ENCODE measurements at places on chromosomes 12 and 14.

- no peak for DNase-seq
Observed at GRCh38 chr12:5921027-5921909, 23.8 kb downstream of the ANO2 start.

GRCh38 chr14:37697489-37698121 is 102.2 kb downstream of the TTC6 start:
- no peak for DNase-seq

- DNase-seq: peak; percentile 62
Observed at GRCh38 chr12:52151837-52152783, 39.7 kb downstream of the KRT80 start.

GRCh38 chr12:1529862-1530591 is 64.4 kb downstream of the FBXL14 start:
- no peak for DNase-seq

GRCh38 chr12:121255433-121255832 is 41.1 kb downstream of the CAMKK2 start:
- no peak for DNase-seq

DNA sequence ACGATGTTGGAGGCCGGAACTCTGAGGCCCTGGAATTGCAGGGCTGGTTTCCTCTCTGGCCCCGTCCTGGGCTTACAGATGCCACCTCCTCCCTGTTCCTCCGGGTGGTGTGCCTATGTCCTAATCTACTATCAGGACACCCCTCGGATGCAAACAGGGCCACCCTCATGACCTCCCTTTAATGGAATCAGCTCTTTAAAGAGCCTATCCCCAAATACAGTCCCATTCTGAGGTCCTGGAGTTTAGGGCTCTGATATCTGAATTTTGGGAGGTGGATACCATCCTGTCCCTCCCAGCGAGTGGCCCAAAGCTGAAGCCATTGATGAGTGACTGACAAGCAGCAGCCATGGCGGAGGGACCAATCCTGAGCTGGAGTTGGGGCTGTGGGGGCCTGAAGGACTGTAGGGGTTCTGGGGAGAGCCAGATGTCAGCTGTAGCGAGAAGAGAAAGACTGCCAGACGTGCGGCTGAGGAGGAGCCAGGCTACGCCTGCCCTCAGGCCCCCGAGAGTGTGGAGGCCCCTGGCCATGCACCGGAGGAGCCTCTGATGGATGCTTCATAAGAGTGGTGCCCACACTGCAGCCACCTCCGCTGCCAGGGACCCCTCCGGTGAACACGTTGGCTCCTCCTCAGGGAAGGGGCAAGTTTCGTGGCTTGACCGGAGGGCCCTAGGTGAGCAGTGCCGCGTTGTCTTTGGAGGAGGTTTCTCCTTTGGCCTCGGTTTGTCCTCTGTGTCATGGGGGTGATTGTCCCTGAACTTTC is 100.2 kb downstream of the KIF26A start:
- DNase-seq: no peak

DNA sequence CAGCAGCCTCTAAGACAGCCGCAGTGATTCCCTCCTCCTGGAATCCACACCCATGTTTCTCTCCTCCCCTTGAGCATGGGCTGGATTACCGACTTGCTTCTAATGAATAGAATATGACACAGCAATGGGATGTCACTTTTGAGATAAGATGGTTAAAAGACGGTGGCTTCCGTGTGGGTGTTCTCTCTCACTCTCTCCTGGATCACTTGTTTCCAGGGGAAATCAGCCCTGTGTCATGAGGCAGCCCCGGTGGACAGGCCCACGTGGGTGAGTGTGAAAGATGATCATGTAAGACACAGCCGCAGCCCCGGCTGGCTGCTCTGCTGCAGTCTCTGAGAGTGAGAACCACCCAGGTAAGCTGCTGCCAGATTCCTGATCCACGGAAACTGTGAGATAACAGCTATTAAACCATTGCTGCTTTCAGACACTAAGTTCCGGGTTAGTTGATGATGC is 10.7 kb downstream of the MOAP1 start:
- DNase-seq: no peak

DNA sequence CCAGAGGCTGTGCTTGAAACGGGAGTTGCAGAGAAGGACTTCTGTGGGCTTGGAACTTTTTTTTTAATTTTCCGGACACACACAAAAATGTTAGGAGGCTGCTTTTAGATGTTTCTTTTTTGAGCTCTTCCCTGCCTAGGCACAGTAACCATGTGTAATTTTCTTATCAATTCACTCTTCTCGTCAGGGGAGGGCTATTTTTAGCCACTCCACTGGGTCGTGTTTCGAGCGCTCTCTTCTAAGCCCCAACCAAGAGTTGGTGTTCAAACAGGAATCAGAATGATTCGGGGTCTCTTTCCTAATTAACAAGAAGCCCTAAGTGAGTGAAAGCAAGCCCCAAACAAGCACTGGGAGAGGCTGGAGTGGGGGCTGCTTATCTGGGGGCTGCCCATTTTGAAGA is 162.6 kb downstream of the CHST11 start:
- no peak for DNase-seq

DNA sequence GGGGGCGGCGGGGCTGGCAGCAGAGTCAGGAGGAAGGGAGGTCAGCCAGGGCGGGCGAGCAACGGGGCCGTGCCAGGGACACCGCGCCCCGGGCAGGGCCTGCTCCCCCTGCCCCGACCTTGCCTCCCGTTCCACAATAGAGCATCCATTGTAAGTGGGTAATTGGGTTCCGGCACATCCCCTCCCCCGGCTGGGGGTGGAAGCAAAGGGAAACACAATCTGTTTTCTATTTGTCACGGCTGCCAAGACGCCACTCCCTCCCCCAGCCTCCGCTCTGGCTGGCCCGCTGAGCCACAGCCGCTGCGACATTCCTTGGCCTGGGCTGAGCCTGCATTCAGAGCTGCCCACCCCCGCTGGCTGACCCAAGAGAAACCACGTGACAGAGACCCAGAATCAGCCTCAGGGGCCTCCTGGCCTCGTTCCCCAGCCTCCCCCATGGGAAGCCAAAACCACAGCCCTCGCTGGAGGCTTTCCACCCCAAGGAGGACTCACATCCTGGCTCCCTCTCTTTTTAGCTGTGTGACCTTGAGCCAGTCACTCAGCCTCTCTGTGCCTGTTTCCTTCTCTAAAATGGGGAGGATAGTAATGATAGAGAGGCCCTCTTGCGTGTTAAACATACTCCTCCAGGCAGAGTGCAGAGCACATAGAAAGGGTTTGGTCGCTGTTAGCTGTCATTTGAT is 117.6 kb downstream of the SCARB1 start:
- DNase-seq: no peak

- no peak for DNase-seq
Observed at GRCh38 chr12:644818-645552, 18.3 kb downstream of the NINJ2 start.

GRCh38 chr14:98470663-98471062 is 801.3 kb downstream of the BCL11B start:
- DNase-seq: no peak

DNA sequence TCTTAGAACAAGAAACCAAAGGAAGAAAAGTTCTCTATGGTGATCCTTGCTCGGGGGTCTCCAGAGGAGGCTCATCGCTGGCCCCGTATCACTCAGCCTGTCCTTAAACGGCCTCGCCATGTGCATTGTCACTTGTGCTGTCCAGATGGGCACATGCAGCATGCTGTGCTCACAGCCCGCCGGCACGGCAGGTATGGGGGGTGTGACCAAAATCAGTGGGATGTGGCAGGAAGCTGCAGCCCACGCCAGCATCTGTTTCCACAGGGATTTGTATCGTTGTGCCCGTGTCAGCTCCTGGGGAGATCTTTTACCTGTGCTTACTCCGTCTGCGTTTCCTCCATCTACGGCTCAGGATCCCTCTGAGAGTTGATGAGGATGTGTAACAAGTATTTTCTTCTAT is 2.6 kb upstream of the SLC39A2 start:
- no peak for DNase-seq

- DNase-seq: no peak
Observed at GRCh38 chr12:57226588-57227314, 2.8 kb upstream of the SHMT2 start.

DNA sequence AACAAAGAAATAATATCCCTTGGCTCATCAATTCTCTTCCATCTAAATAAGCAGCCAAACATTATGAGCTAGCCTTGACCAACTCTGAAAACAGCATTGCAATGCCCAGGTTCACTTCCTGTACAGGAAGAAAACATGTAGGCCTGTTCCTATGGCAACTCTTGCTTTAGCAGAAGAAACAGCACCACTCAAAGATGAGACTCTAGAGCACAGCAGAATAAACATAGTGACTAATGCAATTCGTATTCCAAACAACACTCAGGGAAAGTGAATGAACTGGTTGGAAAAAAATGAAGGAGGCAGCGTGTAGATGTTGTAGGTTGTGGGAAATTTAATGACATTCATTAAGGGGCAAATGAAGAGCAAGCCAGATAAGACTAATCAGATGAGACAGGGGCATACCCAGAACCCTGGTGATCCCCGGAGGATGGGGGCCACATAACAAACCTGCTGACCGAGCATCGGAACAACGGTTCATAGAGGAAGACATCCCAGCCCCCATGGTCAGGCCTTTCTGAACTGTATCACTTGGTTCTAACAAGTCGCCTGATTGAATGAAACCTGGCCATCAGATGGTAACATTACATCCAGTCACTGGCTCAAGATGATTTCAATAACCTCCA is 9.0 kb downstream of the ARHGDIB start:
- no peak for DNase-seq

DNA sequence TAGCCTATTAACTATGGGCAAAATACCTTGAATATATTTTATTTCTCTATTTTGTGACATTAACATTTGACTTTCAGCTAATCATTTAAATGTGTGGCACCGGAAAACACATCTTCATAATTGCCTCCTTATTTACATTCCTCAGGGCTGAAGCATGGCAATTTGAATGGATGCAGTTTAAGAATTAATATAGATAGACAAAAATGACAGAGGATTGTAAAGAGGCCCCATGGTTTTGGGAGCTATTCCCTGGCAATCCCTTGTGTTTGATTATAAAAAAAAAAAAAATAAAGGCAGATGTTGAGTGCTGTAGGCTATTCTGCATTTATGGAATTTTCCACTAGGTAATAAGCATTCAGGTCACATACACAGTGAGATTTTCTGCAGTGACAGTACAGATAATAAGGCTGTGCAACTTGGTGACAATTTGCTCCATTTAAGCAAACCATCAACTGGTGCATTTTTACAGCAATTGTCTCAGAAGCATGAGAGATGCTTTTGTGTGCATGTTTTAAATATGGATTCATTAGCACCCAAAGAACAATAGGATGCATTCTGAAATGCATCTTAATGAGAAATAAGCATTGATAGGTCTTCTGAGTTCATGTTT is 123.2 kb upstream of the SLC38A4 start:
- no peak for DNase-seq

DNA sequence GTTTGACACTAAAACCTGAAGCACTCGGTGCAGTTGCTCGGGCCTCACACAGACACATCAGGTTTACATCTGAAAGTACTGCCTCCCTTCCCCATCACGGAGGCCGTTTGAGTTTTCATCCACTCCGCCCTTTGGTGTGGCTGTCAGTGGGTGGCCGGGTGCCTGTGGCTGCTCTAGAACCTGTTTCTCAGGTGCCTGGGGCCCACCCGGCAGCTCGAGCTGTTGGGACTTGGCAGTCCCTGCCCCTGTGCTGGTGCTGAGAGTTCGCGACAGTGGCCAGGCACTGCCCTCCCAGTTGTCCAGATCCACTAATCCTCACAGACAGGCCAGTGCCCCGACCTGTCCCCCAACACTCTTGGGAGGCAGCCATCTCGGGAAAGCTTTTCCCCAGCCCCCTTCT is 22.4 kb downstream of the XRCC3 start:
- DNase-seq: no peak

GRCh38 chr14:100605230-100605629 is 18.0 kb upstream of the BEGAIN start:
- DNase-seq: no peak

DNA sequence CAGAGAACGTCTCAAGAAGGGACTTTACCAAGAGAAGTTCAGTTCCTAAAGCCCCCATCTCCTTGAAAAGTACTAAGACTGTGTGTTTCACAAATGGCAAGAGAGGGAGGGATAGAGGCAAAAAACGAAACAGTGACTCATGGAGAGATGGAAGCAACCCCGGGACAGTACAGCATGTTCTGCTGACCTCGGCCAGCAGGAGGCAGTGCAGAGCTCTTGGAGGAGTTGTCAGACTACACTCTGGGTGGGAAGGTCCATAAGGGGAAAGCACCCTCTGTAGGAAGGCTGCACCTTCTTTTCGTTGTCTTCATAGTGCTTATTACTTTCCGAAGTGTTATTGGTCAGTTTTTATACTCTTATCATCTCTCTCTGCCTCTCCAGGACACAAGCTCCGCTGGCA is 525.2 kb upstream of the CCDC196 start:
- peak; percentile 52 for DNase-seq

DNA sequence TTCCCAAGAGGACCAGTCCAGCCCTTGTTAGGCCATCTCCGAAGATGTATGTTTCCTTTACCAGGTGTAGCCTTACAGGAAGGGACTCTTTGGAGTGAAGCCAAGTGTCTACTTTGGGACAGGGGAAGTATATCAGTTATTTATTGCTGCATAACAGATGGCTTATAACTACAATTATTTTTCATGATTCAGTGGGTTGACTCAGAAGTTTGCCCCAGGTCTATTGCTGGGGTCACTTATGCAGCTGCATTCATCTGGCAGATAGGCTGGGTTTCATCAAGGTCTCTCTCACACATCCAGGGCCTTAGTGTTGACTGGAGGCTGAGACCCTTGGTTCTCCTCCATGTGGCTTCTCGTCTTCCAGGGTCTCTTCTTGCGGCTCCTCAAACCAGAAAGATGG is 170.1 kb downstream of the NRXN3 start:
- no peak for DNase-seq

DNA sequence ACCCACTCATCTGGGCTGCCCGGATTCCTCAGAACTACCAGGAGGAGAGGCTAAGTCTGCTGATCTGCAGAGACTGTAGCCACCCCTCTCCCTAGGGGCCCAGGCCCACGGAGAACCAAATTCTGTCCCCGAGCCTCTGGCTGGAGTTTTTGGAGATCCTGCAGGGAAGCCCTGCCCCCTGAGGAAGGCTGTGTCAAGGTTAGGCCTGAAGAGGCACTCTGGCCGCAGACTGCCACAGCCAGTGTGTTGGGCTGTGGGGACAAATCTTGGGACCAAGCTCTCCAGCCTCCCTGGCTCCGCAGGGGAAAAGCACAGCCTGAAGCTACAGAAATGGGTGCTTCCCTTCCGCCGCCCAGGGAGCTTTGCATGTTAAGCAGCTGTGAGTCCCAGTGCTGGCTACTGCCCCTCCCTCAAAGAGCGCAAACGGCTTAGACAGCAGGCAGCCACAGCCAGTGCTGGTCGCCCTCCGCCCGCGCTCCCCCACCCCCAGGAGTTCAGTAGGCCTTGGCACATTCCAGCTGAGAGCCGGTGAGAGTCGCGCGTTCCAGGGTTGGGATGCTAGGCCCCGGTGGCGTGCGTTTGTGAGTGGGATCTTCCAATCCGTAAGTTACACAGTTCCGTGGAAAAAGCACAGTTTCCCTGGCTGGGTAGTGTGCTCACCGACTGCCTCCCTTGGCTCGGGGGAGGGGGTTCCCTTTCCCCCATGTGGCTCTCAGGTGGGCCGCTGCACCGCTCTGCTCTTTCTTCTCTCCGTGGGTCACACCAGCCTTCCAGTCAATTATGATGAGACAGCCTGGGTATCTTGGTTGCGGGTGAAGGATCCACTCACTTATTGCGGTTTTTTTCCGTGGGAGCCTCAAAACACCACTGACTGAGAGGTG is 13.2 kb downstream of the CLEC4E start:
- DNase-seq: no peak

Data from activated T-cell treated with anti-CD3 and anti-CD28 coated beads for 4 hours (primary cell).